Aorta (tissue), 5 donors: ENCODE measurements at places on chromosomes 5 and 9. TPM values are rescaled to one million over a fixed set of nuclear protein-coding genes. Genes with fewer than 3 reads are reported as not detected.

The ANGPTL2 gene
- 36.7 TPM for total RNA-seq

The IL31RA gene
- 2.3 TPM for total RNA-seq

DNA sequence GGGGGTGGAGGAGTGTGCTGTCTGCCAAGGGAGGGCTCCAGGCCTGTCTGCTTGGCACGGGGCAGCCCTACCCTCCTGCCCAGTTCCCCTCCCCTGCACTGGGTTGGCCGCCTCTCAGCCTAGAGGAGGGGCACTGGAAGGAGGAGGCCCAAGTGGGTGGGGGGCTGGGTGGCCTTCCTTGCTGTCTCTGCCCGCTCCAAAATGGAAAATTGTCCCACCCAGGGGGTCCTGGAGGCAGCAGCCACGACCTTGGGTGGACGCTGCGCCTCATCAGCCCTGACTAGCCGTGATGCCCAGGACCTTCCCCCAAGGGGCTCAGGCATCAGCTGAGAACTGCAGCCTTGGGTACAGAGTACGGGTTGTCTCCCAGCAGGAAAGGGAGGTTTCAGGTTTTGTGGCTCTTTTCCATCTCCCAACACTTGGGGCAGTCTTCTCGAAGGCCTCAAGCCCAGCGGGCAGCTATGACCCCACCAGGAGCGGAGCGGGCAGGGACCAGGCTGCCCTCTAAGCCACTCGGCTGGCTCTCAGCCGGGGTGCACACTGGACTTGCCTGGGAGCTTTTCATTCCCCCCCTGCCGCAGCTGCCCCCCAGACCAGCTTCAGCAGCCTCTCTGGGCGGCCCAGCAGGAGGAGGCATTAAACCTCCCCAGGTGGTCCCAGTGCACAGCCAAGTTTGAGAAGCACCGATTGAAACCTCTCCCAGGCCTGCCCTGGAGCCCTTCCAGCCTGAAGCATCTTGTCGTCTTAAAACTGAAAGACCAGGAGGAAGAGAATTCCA is 20.6 kb downstream of the NTNG2 start:
- H3K4me1 ChIP-seq = no peaks in the 10 kb centered on the region
- H3K36me3 ChIP-seq = no peaks in the 10 kb centered on the region
- H3K27ac ChIP-seq = no peak overlapping the region
- H3K4me3 ChIP-seq = no peak overlapping the region
- DNase-seq = no peak

- no peaks in the 10 kb centered on the region for H3K27me3 ChIP-seq
- no peak overlapping the region for H3K4me3 ChIP-seq
- H3K4me1 ChIP-seq = no peaks in the 10 kb centered on the region
- H3K27ac ChIP-seq = no peak overlapping the region
- no peaks in the 10 kb centered on the region for H3K36me3 ChIP-seq
Observed at GRCh38 chr5:170426149-170426767, 37.1 kb upstream of the KCNMB1 start.

GRCh38 chr9:98775831-98776441 is 20.4 kb downstream of the ANKS6 start:
- no peaks in the 10 kb centered on the region for H3K4me1 ChIP-seq
- peaks cover 11% of the 10 kb centered on the region for H3K36me3 ChIP-seq
- H3K4me3 ChIP-seq = no peak overlapping the region

DNA sequence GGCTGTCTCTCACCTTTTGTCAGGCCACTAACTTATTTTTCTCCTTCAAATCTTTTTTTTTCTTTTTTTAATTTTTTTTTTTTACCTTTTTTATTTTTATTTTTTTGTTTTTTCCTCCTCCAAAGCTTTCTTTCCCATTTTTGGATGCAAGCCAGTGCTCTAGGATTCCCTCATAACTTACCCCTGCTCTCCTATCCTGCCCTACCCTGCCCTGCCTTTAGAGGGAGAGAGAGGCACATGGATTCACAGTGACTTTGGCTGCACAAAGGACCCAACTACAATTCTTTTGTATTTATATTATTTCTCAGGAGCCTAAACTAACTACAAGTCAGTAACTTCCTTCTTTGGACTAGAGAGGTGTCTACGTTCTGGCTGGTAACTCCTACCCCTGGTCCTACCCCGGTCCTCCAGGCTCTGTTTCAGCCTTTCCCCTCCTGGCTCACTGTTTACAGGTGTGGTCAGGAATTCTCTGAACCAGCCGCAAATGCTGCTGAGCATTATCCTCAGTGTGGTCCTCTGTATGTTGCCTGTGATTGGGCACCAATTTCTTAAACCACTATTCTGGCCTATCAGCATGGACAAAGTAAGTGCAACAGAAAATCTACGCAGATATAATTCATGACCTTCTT is 8.4 kb upstream of the RUSC2 start:
- H3K27ac ChIP-seq = peak overlapping the region; percentile 18
- no peaks in the 10 kb centered on the region for H3K36me3 ChIP-seq
- H3K4me3 ChIP-seq = no peak overlapping the region
- DNase-seq = no peak
- no peaks in the 10 kb centered on the region for H3K4me1 ChIP-seq

The SDHA gene
- total RNA-seq = 89.4 TPM

The HTR4 gene
- total RNA-seq = not detected

The EDIL3 gene
- total RNA-seq = 154 TPM
